Renal cortical epithelial cell (primary cell): ENCODE measurements at places on chromosomes 7 and 10. TPM values are rescaled to one million over a fixed set of nuclear protein-coding genes. Genes with fewer than 3 reads are reported as not detected.
A peak's percentile ranks its signal among the peaks of the same experiment; 100 is the strongest.

DNA sequence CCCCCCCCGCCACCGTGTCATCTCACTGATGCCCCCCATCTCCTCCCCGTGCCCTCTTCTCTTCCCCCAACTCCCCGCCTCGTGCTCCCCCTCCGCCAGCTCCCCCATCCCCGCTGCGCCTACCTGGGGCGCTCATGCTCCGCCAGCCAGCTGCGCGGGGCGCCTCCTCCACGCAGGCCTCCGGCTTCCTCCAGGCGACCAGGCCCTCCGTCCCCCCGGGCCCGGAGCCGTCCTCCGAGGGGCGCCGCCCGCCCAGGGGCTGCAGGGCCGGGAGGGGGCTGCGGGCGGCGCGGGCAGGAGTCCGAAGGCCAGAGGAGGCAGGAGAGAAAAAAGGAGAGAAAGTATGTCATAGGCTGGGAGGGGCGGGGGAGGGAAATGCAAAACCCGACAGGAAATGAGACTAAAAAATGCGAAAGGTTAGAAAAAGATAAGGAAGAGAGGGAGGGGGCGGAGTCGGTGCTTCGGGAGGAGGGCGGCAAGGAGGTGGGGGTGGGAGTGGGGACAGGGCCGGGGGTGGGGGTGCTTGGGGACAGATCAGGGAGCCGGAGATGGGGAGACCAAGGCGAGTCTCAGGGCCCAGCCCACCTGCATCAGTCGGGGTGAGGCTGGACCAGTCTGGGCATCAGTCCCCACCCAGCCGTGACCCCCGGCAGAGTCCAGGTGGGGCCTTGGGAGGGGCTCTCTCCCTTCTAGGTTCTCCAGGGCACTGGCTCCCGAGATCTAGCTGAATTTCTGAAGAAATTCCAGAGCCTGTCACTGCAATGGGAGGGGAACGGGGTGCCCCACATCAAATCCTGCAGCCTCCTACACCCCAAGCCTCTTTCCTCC, at the start of gene CARD11:
TSS of gene CARD11 (minus strand) at position 324 of the 828 bp plus-strand sequence. CDS start 85,361 bp downstream, outside the sequence.
- DNase-seq: no peak

- no peak for DNase-seq
Measured at GRCh38 chr7:79547132-79547531, 93.7 kb upstream of the MAGI2 start.

DNA sequence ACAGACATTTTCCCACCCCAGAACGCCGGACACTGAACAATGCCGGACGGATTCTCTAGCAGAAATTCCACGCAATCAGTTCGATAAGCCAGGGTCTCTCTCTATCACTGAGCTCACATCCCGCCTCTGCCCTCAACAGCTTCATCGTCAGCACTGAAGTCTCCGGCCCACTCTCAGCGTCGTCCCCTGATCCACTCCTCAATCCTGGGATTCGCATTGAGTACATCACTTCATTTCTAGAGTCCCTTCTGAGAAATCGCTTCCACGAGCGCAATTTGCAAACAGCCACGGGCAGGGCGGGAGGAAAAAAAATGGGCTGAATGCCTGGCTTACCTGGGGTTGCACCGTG, 365 bp downstream of the YME1L1 start:
- DNase-seq: peak; percentile 4

DNA sequence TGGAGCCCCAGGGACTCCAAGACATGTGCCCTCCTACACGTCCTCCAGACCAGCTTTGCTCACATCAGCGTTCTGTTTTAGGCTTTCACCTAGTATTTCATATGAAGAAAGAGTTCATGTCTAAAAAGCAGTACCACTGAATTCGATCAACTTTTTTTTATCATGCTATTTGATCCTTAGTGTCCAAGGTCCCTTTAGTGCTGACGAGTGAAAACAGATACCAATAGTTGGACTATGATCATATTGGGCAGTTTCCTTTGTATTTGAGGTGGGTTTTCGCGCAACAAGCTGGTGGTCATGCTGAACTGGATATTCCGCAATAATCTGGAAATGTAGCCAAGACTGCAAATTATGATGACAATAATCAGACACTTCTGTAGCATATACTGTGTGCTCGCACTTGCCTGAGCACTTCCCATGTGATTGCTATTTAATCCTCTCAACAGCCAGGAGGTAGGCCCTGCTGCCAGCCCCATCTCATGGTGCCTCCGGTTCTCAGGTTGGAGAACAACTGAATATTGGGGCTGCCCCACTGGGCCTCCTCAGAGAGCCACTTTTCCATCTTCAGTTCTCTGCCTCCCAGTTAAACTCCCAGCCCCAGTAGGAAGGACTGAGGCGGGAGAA, 65.9 kb downstream of the RBM20 start:
- DNase-seq: no peak

- no peak for DNase-seq
Measured at GRCh38 chr10:88120599-88121333, 257.3 kb downstream of the PTEN start.

GRCh38 chr10:110834629-110835301, 37.0 kb upstream of the PDCD4 start:
- DNase-seq: peak; percentile 59

Gene PDCD11
- total RNA-seq: 38.6 and 48.5 TPM in 2 replicates

Gene LRRC18
- total RNA-seq: not detected in 2 replicates

Gene MYH16
- total RNA-seq: 0.05 and 1.4 TPM in 2 replicates
